Stimulated activated naive B cell treated with anti-CD40 and anti-IgM and Interleukin-4, amounts not matched to agents 10 μg/mL and 1 μg/mL and 100 μg/mL, for 72 hours (primary cell): ENCODE measurements at places on chromosomes 7 and 10.
A peak's percentile ranks its signal among the peaks of the same experiment; 100 is the strongest.

DNA sequence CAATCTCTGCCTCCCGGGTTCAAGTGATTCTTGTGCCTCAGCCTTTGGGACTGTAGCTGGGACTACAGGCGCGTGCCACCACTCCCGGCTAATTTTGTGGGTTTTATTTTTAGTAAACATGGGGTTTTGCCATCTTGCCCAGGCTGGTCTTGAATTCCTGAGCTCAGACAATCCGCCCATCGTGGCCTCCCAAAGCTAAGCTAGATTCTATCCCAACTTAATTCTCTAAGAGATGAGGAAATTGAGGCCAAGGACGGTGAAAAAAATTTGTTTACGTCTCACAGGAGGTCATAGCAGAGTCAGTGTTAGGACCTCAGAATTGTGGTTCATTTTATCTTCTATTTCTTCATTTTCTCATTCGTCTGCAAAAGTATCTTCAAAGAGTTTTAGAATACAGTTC, 6.1 kb downstream of the CCAR1 start:
- no peak for DNase-seq

DNA sequence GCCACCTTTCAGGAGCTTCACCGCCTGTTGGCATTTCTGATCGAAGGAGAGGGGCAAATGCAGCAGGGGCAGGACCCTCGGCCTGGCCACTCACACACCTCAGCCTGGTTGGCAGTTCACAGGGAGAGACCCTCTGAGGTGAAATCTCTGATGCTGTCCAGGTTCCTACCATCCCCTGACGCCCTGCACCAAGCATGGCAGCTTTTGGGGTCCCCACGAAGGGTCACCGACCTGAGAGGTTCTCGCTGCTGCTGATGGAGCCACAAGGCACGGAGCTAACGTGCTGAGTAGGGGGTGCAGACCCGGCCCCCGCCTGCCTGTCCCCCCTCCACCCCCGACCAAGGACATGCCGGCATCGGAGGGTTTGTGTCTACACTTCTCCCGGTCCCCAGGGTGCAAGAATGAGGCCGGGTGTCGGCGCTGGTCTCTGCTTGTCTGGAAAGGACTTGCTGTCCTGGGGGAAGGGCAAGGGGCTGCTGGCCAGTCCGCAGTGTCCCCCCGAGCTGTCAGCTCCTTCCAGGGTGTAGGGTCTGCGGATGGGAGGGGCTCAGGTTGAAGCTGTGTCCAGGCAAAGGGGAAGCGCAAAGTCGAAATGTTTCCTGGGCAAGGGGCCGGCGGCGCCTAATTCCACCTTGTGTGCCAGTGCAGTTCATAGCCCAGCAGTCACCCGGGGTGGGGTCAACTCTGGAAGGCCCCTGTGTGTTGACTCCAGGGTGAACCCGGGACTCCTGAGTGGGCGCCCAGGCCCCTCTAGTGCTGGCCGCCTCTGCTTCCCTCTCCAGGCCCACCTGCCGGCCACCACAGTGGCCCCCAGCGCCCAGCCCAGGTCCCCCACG, 132.6 kb downstream of the DNAJB6 start:
- DNase-seq: no peak

GRCh38 chr10:134247-135131, 766 bp upstream of the ZMYND11 start:
- DNase-seq: peak; percentile 5

- DNase-seq: no peak
Measured at GRCh38 chr10:91521439-91521838, 111.3 kb downstream of the HECTD2 start.

GRCh38 chr10:75081379-75081778, 30.1 kb upstream of the SAMD8 start:
- no peak for DNase-seq

GRCh38 chr10:12484941-12485805, 135.8 kb downstream of the CAMK1D start:
- DNase-seq: no peak

- no peak for DNase-seq
Measured at GRCh38 chr7:130210181-130210935, 2.7 kb downstream of the SSMEM1 start.

- DNase-seq: no peak
Measured at GRCh38 chr10:73926152-73926764, 15.3 kb downstream of the PLAU start.

- peak; percentile 92 for DNase-seq
Measured at GRCh38 chr7:47669178-47669891, 87.4 kb upstream of the TNS3 start.

GRCh38 chr7:142248166-142249160, 9.4 kb downstream of the PRSS58 start:
- DNase-seq: no peak
